Activated CD8-positive, alpha-beta memory T cell treated with anti-CD3 and anti-CD28 coated beads, Interleukin-2, amount 50 U/mL, for 4 hours (primary cell): ENCODE measurements at places on chromosomes 5 and 9.

DNA sequence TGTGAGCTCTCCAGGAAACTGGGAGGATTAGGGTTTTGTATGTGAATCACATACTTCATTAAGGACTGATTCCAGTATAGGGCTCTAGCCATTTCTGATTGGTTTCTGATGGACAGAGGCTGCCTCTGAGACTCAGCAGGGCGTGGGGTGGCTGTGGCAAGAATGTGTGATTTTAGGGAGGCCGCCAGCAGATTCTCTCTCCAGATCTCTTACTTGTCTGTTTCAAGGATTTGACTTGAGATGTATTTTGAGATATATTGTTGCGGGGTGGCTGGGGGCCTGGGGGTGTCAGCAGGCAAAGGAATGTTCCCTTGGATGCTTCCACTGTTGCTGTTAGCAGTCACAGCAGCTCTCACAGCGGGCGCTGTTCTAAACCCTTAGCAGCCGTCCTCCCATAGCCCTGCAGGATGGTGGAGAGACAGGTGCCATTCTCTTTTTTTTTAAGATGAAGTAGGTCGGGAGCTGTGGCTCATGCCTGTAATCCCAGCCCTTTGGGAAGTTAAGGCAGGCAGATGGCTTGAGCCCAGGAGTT, 8.0 kb upstream of the HNRNPAB start:
- DNase-seq = no peak

GRCh38 chr9:106531491-106531890, 331.5 kb upstream of the ZNF462 start:
- no peak for DNase-seq

- DNase-seq = no peak
Observed at GRCh38 chr9:68778635-68779034, 73.6 kb downstream of the PIP5K1B start.

DNA sequence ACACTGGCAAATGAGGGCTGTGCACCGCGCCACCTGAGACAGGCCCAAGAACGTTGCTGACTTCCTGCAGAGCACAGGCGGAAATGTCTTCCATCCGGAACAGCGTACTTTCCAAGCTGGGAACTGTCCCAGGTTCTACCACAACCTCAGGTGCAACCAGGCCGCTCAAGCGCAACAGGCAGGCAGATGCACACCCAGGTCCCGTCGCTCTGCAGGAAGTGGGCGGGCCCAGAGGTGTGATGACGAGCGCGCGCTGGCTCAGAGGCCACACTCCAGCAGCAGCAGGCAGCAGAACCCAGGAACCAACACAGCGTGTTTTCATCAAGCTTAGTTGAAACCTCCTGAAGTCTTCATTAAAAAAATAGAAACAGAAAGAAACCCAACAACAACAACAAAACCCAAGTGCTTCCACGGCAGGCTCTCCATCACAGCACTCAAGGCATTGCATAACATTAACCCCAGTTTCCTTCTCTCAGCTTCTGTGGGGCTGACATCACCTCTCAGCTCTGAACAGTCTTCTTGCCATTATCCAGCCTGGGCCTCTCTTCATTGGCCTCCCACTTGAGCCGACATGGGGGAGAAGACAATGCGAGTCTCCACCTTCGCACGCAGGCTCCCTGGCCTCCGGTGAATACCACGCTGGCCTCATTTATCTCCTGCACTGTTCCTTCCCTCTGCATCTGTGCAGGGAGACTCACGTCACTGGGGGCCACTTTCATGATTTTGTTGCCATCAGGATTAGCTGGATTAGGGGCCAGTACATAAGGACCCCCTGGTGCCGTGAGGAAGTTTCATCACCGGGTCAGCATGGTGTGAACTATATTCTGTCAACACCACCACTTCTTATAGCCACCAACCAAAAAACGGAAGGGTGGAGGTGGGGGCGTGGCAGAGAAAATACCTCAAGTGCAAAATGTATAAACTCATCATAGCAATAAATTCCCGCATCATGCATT, 22.1 kb downstream of the PTCH1 start:
- peak; percentile 86 for DNase-seq

GRCh38 chr5:88674356-88675167, 208.4 kb downstream of the MEF2C start:
- no peak for DNase-seq

DNA sequence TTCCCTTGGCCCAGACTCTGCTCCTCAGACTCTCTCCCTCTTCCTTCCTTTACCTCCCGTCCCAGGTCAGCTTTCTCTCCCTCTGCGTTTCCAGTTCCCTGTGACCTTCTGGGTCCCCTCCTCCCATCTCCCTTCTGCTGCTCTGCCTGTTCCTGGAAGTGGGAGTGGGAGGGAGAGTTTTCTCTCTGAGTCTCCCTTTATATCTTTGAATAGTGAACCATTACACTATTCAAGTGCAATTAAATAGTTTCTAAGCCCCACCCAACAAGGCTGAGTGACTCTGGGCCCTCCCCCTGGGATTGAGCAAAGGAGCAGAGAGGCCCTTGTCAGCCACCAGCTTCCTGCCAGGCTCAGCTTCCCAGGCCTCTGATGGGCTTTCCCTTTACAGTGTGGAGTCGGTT, 34.8 kb downstream of the THBS4 start:
- no peak for DNase-seq

GRCh38 chr5:68954618-68954910, 139.2 kb upstream of the SLC30A5 start:
- no peak for DNase-seq

- DNase-seq = no peak
Observed at GRCh38 chr9:27019589-27019988, 14.1 kb upstream of the LRRC19 start.

DNA sequence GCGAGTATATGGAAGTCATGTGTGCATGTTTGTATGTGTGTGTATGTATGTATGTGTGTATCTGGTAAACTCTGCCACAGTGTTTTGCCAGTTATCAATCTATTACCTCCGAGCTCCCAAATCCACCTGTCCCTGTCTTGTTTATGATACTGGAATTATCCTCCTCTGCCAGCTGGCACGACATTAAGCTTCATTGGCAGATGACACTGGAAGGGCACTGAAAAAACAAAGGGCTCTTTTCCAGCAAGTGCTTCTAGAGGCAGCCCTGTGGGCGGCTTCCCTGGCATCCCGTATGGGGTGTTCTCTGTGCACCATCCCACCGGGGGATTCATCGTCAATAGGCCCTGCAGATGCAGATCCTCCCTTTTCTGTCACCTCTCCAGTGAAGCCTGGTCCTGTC, 221.5 kb downstream of the MSX2 start:
- no peak for DNase-seq

DNA sequence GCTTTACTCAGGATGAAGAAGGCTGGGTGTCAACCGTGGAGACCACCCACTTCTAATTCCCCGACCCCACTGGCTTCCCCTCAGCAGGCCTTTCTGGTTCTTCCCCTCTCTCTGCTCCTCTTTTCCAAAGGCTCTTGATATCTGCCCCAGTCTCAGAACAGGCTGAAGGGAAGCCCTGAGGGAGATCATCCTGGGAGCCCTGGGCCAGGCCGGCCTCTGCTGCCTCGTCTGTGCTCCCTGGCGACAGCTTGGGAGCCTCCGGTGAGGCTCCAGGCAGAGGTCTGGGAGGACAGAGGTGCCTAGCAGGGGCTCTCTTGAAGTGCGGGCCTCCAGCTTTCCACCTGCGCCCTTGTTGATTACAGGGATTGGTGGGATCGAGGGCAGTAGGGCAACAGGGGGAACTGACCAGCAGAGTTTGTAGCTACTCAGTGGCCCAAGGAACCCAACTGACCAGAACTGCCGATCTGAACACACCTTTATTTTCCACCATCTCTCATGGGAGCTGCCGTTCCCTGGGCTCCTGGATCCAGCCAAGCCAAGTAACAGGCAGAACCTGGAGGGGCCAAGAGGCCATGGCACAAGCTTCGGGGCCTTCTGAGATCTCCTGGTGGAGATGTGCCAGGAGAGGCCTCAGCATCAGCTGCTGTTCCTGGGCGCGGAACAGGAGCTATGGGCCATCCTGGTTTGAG, 198.5 kb downstream of the CACNA1B start:
- no peak for DNase-seq

DNA sequence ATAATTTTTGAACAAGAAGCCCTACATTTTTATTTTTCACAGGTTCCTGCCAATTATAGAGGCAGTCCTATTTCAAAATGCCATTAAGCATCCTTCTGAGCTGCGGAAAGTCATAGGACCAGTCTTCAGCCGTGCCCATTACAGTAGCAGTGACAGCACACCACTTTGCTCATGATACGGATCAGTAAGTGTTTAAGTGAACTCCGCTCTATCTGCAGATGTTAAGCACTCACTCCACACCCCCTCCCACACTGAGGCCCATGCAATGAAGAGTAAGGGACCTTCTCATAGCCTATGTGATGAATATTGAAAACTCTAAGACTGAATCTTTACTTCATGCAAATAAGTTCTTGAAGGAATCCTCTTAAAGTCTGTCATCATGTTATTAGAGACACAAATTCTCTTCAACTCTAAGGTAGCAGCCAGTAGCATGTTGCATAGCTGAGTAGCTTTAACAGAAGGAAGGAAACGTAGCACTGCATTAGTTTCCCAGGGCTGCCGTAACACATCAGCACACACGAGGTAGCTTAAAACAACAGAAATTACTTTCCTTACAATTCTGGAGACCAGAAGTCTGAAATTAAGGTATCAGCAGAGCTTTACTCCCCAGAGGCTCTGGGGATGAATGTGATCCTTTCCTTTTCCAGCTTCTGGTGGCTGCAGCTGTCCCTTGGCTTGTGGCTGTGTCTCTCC, 20.3 kb upstream of the TAF11L2 start:
- DNase-seq = no peak

GRCh38 chr9:114737118-114737517, 55.1 kb upstream of the TEX48 start:
- peak; percentile 26 for DNase-seq

- no peak for DNase-seq
Observed at GRCh38 chr5:53342236-53342635, 138.2 kb upstream of the FST start.

DNA sequence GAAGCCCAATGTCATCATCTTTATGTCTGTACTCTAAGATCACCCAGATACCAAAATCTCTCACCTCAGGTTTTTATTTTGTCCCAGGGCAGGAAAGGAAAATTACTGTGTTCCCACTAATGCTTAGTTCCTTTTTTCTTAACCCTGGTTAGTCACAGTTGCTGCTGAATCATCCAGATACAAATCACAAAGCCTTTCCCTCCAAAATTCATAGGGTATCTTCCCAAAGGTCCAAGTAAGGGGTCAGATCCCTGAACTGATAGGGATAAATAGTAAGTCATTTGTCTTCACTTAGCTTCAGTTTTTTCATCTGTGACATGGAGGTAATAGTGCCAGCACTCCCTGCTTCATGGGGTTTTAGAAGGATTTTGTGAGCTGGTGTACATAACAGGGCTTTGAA, 2.2 kb downstream of the PLCXD3 start:
- no peak for DNase-seq

GRCh38 chr5:152246401-152246800, 158.7 kb downstream of the NMUR2 start:
- no peak for DNase-seq

- peak; percentile 45 for DNase-seq
Observed at GRCh38 chr5:42993516-42994245, 46.4 kb downstream of the ANXA2R start.

DNA sequence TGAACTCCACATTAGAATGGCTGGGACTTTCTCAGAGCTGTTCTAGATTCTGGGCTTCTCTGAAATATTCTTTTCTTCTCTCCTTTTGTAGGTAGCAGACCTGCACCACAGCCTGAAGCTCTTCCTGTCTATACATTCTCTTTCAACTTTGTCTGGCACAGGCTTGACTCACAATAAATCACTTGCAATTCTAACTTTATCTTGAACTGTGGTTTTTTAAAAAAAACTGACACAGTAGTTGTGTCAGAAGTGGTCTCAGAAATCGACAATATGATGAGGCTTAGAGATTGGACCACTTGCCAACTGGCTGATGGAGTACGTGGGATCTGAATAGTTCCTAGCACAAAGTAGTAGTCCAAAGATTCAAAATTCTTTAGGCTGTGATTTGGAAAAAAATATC, 24.1 kb upstream of the CDH9 start:
- DNase-seq = no peak
